Fibroblast of the conjunctiva (primary cell): ENCODE measurements at places on chromosomes 11 and 22.
A peak's percentile ranks its signal among the peaks of the same experiment; 100 is the strongest.

- no peak for DNase-seq
Observed at GRCh38 chr11:94747601-94748041, 20.5 kb upstream of the AMOTL1 start.

DNA sequence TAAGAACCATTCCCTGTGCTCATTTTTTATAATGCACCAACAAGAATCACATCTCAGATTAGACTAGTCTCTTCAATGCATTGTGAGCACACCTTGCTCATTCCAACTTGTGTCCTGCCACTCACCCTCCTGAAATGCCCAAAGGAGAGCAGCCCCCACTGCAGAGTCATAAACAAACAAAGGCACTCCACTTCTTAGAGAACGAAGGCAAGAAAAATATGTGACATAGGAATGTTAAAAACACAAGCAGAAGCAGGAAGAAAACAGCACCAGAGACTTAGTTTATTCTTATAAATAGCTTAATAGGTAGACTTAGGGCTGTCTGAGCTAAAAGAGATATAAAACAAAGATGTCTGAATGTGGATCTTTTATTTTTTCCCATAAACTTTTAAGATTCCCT is 57.2 kb downstream of the GUCY1A2 start:
- no peak for DNase-seq

GRCh38 chr11:66462911-66463310 is 3.8 kb upstream of the PELI3 start:
- no peak for DNase-seq

- peak; percentile 62 for DNase-seq
Observed at GRCh38 chr11:23991165-23991539, 505.7 kb upstream of the LUZP2 start.

GRCh38 chr11:95088946-95089619 is 563 bp upstream of the ENDOD1 start:
- DNase-seq, result no peak

DNA sequence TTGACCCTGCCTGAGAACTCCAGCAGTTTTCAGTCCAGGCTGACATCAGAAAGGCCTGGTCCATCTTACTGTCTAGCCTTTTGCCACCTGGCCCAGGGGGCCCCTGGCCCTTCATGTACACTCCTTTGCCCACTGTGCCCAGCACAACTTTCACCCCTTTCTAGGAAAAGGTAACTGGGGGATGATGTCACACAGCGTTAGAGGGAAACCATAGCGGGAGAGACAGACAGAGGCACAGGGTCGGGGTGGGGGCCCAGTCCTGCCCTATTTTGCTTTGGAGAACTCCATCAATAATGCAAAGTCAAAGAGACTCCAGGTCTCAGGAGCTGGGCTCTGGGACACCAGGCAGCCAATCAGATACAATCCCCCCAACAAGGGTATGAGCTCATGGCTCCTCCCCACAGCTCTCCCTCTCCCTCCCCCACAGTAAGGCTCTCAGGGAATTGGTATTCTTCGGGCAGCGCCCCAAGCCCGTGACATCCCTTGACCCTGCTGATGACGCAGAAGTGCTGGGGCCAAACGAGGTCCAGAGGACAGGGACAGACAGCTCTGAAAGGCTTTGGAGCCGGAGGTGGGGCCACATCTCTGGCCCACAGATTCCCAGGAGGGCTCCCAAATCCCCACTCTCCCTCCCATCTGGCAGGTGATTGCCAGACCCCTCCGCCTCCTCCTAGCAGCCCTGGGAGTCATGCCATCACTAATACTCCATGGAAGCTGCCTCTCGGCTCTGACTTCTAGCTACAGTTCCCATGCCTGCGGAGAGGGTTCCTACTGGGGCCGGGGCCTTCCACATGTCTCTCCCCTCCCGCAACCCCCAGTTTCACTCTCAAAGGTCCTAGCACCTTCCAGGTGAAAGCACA is 5.9 kb downstream of the USP2 start:
- peak; percentile 80 for DNase-seq

- no peak for DNase-seq
Observed at GRCh38 chr22:22948651-22949571, 61.3 kb downstream of the IGLL5 start.

DNA sequence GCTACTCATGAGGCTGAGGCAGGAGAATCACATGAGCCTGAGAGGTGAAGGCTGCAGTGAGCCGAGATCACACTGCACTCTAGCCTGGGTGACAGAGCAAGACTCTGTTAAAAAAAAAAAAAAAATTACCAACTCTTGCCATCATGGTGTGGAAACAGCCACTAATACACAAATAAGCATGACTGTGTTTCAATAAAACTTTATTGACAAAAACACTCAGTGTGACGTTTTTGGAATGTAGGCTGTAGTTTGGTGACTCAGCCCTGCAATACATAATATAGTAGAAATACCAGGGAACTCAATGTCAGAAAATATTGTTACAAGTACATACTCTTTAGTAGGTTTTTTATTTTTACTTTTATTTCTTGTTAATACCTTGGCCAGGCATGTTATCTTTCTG is 207.1 kb downstream of the CASP12 start:
- DNase-seq, result no peak

DNA sequence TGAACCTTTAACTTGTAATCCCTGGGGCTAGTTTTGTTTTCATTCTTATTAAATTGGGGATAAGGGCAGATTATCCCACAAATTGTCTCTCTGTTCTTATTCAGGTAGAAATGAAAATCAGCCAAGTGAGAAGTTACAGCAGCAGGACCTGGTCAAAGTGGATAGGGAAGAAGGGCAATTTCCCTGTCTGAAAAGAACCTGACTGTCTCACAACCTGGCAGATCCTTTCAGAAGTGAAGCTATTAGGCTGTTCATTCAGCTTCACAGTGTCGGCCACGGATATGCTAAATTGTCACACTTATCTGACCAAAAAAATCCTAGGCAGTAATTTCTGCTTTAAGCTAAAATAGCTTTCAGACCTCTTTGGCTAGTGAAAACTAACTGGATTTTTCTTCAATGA is 712.6 kb upstream of the ANO5 start:
- no peak for DNase-seq

GRCh38 chr11:129846508-129847335 is 31.1 kb downstream of the TMEM45B start:
- DNase-seq, result peak; percentile 39

- no peak for DNase-seq
Observed at GRCh38 chr11:119901657-119902577, 172.9 kb upstream of the NECTIN1 start.
